ENCODE measurements at places on chromosomes 2 and 18.

DNA sequence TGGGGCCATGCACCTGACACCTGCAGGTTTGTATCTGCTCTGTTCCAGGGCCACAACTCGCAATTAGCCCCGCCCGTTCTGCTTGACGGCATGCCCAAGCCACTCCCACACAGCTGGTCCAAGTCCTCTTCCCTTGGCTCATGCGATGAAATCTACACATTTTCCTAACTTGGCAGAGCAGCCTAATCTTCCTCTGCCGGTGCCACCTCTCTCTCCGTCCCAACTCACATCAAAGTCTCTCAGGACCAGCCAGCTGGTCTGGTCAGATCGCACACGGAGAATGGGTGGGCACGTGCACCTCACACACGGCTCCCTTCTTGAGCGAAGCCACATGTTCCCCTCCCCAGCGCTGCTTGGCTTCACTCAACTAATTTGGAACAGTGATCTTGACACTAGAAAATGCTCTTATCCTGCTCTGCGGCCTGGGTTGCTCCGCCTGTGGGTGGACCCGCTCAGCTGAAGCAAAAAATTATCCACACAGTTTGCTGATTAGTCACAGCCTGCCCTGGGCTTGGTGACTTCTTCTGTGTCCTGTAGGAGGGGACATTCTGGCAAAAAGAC lies 176.7 kb downstream of the NRP2 start:
- DNase-seq: peak; percentile 78

- no peak for DNase-seq
Measured at GRCh38 chr2:172926785-172927640, 148.6 kb upstream of the MAP3K20 start.

- DNase-seq: no peak
Measured at GRCh38 chr2:232573042-232573441, 22.6 kb downstream of the EIF4E2 start.

- DNase-seq: no peak
Measured at GRCh38 chr2:191538334-191538903, 139.5 kb upstream of the NABP1 start.

- no peak for DNase-seq
Measured at GRCh38 chr2:240781471-240782220, 38.4 kb downstream of the KIF1A start.
